PC-9 (cell line): ENCODE measurements at places on chromosomes 5 and 9. TPM values are rescaled to one million over a fixed set of nuclear protein-coding genes. Genes with fewer than 3 reads are reported as not detected.

The MEGF10 gene
- not detected in 2 replicates for total RNA-seq

The HAND1 gene
- not detected in 2 replicates for total RNA-seq

The RMI1 gene
- 13.9 and 19.2 TPM in 2 replicates for total RNA-seq

The FAM170A gene
- total RNA-seq: not detected in 2 replicates

The EDIL3 gene
- total RNA-seq: 6.7 and 7.2 TPM in 2 replicates

The SEC16A gene
- 81.8 and 90.1 TPM in 2 replicates for total RNA-seq

The NUTM2F gene
- total RNA-seq: 0.15 TPM in 1 of 2 replicates, not detected in the other

The MYMK gene
- total RNA-seq: not detected in 2 replicates

The ANXA2R gene
- 3.6 and 6.3 TPM in 2 replicates for total RNA-seq

The CDC20B gene
- total RNA-seq: not detected in 2 replicates

The NR5A1 gene
- total RNA-seq: 0.13 and 0.15 TPM in 2 replicates

The SHC3 gene
- total RNA-seq: 12.9 and 15.9 TPM in 2 replicates

The C9orf153 gene
- 0.48 and 0.52 TPM in 2 replicates for total RNA-seq

The PCDHGA4 gene
- total RNA-seq: not detected in 2 replicates

The DNM1 gene
- total RNA-seq: 134 and 148 TPM in 2 replicates

The WDR31 gene
- total RNA-seq: 11.2 and 12.9 TPM in 2 replicates

The LHX3 gene
- total RNA-seq: 0.22 and 0.43 TPM in 2 replicates

The TMEM215 gene
- total RNA-seq: not detected in 2 replicates

The SAXO1 gene
- total RNA-seq: not detected in 2 replicates

The HAVCR1 gene
- total RNA-seq: not detected in 2 replicates

The ELAVL2 gene
- not detected in 2 replicates for total RNA-seq

The FGD3 gene
- 84.9 and 89.0 TPM in 2 replicates for total RNA-seq

DNA sequence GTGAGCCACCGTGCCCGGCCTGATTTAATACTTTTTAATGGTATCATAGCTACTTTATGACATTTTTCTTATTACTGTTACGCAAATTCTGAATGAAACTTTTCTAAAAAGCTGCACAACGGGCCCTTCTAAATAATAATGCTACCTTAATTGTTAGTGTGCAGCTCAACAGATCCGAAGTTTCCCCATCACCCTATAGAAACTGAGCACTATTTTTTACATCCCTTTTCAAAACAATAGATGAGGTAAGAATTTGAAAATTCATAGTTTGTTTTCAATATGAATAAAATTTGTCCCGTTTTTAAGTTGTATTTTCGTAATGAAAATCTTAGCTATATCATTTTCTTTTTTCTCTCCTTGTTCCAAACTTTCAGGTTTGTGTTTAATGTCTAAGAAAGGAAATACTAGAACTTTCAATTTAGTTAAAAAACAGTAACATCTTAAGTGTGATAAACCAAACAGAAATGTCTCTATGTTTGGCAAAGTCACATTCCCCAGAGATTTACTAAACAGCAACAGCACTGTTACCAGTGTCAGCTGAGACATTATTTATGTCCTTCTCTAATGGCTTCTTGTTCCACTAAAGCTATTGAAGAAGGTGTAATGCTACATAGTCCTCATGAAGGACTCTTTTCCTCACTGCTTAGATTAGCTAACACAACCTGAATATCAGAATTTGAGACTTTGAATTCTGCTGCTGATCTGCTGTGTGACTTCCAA is 22.9 kb downstream of the KIF2A start:
- no peaks in the 10 kb centered on the region for H3K4me1 ChIP-seq
- no peaks in the 10 kb centered on the region for H3K36me3 ChIP-seq
- H3K4me3 ChIP-seq: no peak overlapping the region
- no peak overlapping the region for H3K27ac ChIP-seq
- no peaks in the 10 kb centered on the region for H3K27me3 ChIP-seq

- no peaks in the 10 kb centered on the region for H3K4me1 ChIP-seq
- DNase-seq: no peak
- no peaks in the 10 kb centered on the region for H3K36me3 ChIP-seq
- no peaks in the 10 kb centered on the region for H3K27me3 ChIP-seq
- H3K27ac ChIP-seq: no peak overlapping the region
- no peak overlapping the region for H3K4me3 ChIP-seq
Observed at GRCh38 chr5:86570427-86571083, 47.2 kb upstream of the COX7C start.

GRCh38 chr5:7385681-7386080 is 10.3 kb upstream of the ADCY2 start:
- no peaks in the 10 kb centered on the region for H3K4me1 ChIP-seq
- H3K36me3 ChIP-seq: no peaks in the 10 kb centered on the region
- no peak for DNase-seq
- no peak overlapping the region for H3K27ac ChIP-seq
- no peaks in the 10 kb centered on the region for H3K27me3 ChIP-seq
- H3K4me3 ChIP-seq: no peak overlapping the region

GRCh38 chr5:137129886-137130680 is 369.0 kb downstream of the SPOCK1 start:
- DNase-seq: no peak
- H3K36me3 ChIP-seq: no peaks in the 10 kb centered on the region
- no peak overlapping the region for H3K4me3 ChIP-seq
- no peaks in the 10 kb centered on the region for H3K27me3 ChIP-seq

- H3K4me1 ChIP-seq: no peaks in the 10 kb centered on the region
- H3K27ac ChIP-seq: no peak overlapping the region
- H3K36me3 ChIP-seq: no peaks in the 10 kb centered on the region
- H3K4me3 ChIP-seq: no peak overlapping the region
- no peak for DNase-seq
Observed at GRCh38 chr5:14915291-14915952, 43.8 kb upstream of the ANKH start.

- H3K4me1 ChIP-seq: no peaks in the 10 kb centered on the region
- no peak overlapping the region for H3K4me3 ChIP-seq
- no peak overlapping the region for H3K27ac ChIP-seq
Observed at GRCh38 chr5:172048539-172049101, 42.2 kb upstream of the FBXW11 start.

- no peaks in the 10 kb centered on the region for H3K36me3 ChIP-seq
- no peak for DNase-seq
- no peak overlapping the region for H3K4me3 ChIP-seq
- no peaks in the 10 kb centered on the region for H3K4me1 ChIP-seq
- no peak overlapping the region for H3K27ac ChIP-seq
Observed at GRCh38 chr5:9497347-9497746, 48.5 kb downstream of the SEMA5A start.

- H3K27ac ChIP-seq: no peak overlapping the region
- peaks cover 10% of the 10 kb centered on the region; the same call in 1 of the 2 replicates for H3K4me1 ChIP-seq
- no peak for DNase-seq
- H3K27me3 ChIP-seq: no peaks in the 10 kb centered on the region
- no peak overlapping the region for H3K4me3 ChIP-seq
Observed at GRCh38 chr5:143435210-143435657, 31.7 kb upstream of the NR3C1 start.

GRCh38 chr5:159133041-159133741 is 33.5 kb upstream of the EBF1 start:
- peaks cover 32% of the 10 kb centered on the region for H3K27me3 ChIP-seq
- no peak overlapping the region for H3K27ac ChIP-seq
- no peak overlapping the region for H3K4me3 ChIP-seq
- H3K36me3 ChIP-seq: no peaks in the 10 kb centered on the region
- DNase-seq: peak; percentile 3

DNA sequence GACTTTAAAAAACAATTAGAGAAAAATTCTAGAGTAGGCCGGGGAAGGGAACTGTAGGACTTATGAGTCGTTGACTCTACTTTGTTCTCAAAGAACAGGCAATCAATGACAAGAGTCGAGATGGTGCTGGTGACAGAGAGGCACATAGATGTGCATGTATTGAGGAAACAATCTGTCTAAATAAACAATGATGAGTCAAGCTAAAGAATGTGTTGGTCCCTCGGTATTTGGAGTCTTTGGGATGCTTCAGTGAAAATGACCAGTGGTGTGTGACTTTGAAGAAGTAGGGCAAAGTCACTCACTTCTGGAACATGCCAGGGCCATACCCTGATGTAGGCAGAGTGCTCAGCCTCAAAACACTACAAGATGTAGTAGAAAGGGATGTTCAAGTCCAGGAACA is 288.1 kb upstream of the PANK3 start:
- DNase-seq: no peak
- peaks cover 80% of the 10 kb centered on the region for H3K27me3 ChIP-seq
- H3K27ac ChIP-seq: no peak overlapping the region
- no peaks in the 10 kb centered on the region for H3K4me1 ChIP-seq
- no peaks in the 10 kb centered on the region for H3K36me3 ChIP-seq
- H3K4me3 ChIP-seq: no peak overlapping the region

DNA sequence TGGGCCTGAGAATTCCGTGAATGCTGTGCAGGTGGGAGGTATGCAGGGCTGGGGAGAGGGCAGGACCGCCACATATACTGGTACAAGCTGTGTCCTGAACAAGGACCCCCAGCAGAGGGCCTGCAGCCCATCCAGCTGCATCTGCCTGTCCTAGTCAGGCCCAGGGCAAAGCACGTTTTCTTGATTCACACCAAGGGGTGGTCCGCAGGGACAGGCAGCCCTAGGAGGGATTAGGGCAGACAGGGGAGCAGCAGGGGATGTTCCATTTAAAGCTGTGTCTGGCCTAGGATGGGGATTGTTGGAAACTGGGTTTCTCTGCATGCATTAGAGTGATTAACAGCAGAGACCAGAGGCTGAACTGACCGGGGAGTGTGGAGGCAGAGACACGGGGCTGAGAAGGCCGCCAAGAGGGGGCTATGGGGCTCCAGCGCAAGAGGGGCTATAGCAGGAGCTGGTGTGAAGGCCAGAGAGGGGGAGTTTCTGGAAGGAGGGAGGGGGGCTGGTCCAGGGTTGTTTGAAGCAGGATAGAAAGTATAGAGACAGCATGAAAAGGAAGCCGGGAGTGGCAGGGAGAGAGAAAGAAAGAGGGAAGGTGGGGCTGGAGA is 2.7 kb downstream of the GRM6 start:
- no peak overlapping the region for H3K4me3 ChIP-seq
- H3K36me3 ChIP-seq: no peaks in the 10 kb centered on the region

GRCh38 chr5:97888439-97888838 is 705.4 kb upstream of the RIOK2 start:
- no peak overlapping the region for H3K4me3 ChIP-seq
- H3K27ac ChIP-seq: no peak overlapping the region
- DNase-seq: no peak
- H3K27me3 ChIP-seq: no peaks in the 10 kb centered on the region
- H3K4me1 ChIP-seq: no peaks in the 10 kb centered on the region

DNA sequence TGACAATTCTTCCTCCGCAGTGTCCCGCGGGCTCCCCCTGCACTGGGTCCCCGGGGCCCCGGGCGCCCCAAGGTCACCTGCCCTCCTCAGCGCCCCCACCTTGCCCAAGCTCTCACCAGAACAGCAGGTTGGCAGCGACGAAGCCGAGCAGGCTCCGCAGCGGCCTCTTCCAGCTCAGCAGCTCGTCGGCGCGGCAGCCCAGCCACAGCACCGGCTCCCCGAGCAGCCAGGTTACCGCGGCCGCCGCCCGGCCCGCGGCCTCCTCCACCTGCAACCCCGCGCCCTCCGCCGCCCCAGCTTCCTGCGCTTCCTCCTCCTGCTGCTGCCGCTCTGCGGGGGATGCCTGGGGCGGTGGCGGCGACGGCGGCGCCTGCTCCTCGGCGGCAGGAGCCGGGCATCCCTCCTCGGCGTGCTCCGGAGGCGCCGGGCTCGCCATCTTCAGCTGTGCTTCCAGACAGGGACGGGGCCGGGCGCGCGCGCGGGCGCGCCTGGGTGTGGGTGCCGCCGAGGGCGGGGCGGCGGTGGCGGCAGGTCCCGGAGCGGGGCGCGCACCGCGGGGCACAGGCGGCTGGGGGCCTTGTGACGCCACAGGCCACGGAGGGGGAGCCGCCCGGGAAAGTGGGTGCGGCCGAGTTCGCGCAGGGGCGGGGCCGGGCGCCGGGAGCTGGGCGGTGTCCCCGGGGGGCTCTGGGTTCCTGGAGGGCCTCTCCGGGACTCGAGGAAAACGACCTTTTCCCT is at the start of gene RETREG1:
Gene RETREG1, minus strand, starts transcription at position 462 of the 738 bp plus-strand sequence. Its CDS starts 26 bp downstream, at position 436.
- H3K4me3 ChIP-seq: peak within 1 kb of the TSS; percentile 67; the same call in 1 of the 2 replicates
- H3K27me3 ChIP-seq: peaks cover 61% of the 10 kb centered on the region
- no peaks in the 10 kb centered on the region for H3K36me3 ChIP-seq
- no peak within 1 kb of the TSS for H3K27ac ChIP-seq

GRCh38 chr9:117430813-117431212 is 16.0 kb upstream of the ASTN2 start:
- H3K4me1 ChIP-seq: no peaks in the 10 kb centered on the region
- H3K27ac ChIP-seq: no peak overlapping the region
- no peaks in the 10 kb centered on the region for H3K36me3 ChIP-seq
- H3K27me3 ChIP-seq: no peaks in the 10 kb centered on the region
- no peak overlapping the region for H3K4me3 ChIP-seq
- DNase-seq: no peak

- DNase-seq: no peak
- H3K27me3 ChIP-seq: no peaks in the 10 kb centered on the region
- H3K4me3 ChIP-seq: no peak overlapping the region
Observed at GRCh38 chr9:91143642-91144041, 218.1 kb downstream of the AUH start.

- no peaks in the 10 kb centered on the region for H3K4me1 ChIP-seq
- no peaks in the 10 kb centered on the region for H3K27me3 ChIP-seq
- H3K4me3 ChIP-seq: no peak overlapping the region
- no peak overlapping the region for H3K27ac ChIP-seq
- DNase-seq: no peak
Observed at GRCh38 chr9:13431222-13431536, 151.7 kb upstream of the MPDZ start.

GRCh38 chr9:71147368-71147767 is 25.9 kb upstream of the TRPM3 start:
- H3K36me3 ChIP-seq: no peaks in the 10 kb centered on the region
- DNase-seq: no peak
- H3K4me1 ChIP-seq: no peaks in the 10 kb centered on the region
- no peak overlapping the region for H3K27ac ChIP-seq
- H3K27me3 ChIP-seq: no peaks in the 10 kb centered on the region

- H3K4me1 ChIP-seq: no peaks in the 10 kb centered on the region
- H3K4me3 ChIP-seq: no peak overlapping the region
- H3K27me3 ChIP-seq: no peaks in the 10 kb centered on the region
- no peak overlapping the region for H3K27ac ChIP-seq
- no peak for DNase-seq
Observed at GRCh38 chr9:133090752-133091385, 29.1 kb downstream of the CEL start.

GRCh38 chr5:122649080-122649479 is 125.8 kb upstream of the SNX2 start:
- no peak for DNase-seq
- H3K36me3 ChIP-seq: no peaks in the 10 kb centered on the region
- no peak overlapping the region for H3K4me3 ChIP-seq
- peaks cover 8% of the 10 kb centered on the region; the same call in 1 of the 2 replicates for H3K4me1 ChIP-seq
- H3K27ac ChIP-seq: no peak overlapping the region
- H3K27me3 ChIP-seq: no peaks in the 10 kb centered on the region

- no peaks in the 10 kb centered on the region for H3K36me3 ChIP-seq
- no peak overlapping the region for H3K27ac ChIP-seq
- peaks cover 11% of the 10 kb centered on the region for H3K4me1 ChIP-seq
Observed at GRCh38 chr5:33316773-33317172, 124.0 kb upstream of the TARS1 start.

- H3K36me3 ChIP-seq: no peaks in the 10 kb centered on the region
- no peaks in the 10 kb centered on the region for H3K27me3 ChIP-seq
- H3K4me3 ChIP-seq: peak within 1 kb of the TSS; percentile 92
- no peak for DNase-seq
- peaks cover 31% of the 10 kb centered on the region for H3K4me1 ChIP-seq
- peak within 1 kb of the TSS; percentile 45 for H3K27ac ChIP-seq
Observed at GRCh38 chr9:135479469-135480052, at the start of gene PPP1R26. Gene PPP1R26 (plus strand): TSS chr9:135479782. CDS start chr9:135484511, 4,729 bp downstream.

GRCh38 chr5:10144040-10144439 is 105.6 kb downstream of the ATPSCKMT start:
- DNase-seq: no peak
- no peaks in the 10 kb centered on the region for H3K36me3 ChIP-seq
- H3K27ac ChIP-seq: no peak overlapping the region
- H3K4me3 ChIP-seq: no peak overlapping the region
